MCF 10A (cell line): ENCODE measurements at places on chromosomes 7 and 10.

DNA sequence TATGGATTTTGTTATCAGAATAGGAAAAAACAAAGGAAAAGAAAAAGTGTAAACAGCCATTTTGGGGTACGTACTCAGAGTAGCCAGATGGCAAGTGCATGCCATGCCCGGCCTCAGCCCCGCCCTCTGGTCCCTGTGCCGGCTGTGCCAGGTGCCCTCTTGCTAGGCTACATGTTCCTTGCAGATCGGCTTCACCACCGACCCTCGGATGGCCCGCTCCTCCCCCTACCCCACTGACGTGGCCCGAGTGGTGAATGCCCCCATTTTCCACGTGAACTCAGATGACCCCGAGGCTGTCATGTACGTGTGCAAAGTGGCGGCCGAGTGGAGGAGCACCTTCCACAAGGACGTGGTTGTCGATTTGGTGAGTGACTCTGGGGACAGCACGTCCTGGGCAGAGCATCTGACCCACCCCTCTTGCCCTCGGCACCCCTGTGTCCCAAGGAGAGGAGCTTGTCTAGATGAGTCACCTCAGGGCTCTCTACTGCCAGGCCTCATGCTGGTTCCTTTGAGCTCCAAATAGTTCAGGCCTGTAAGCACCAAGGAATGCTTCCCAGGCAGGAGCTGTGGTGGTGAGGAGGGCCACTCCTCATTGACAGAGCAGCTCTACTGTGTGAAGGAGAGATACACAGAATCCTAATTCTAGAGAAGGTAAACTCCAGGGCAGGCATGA lies 54.9 kb upstream of the ZMIZ2 start:
- peak overlapping the region; percentile 92 for H3K27ac ChIP-seq
- DNase-seq, result peak; percentile 63
- H3K36me3 ChIP-seq, result peaks cover 94% of the 10 kb centered on the region
- H3K4me1 ChIP-seq, result peaks cover 8% of the 10 kb centered on the region
- H3K27me3 ChIP-seq, result no peaks in the 10 kb centered on the region

- H3K36me3 ChIP-seq, result peaks cover 7% of the 10 kb centered on the region
- H3K4me1 ChIP-seq, result peaks cover 15% of the 10 kb centered on the region
- H3K27ac ChIP-seq, result no peak overlapping the region
- no peaks in the 10 kb centered on the region for H3K27me3 ChIP-seq
- peak; percentile 49 for DNase-seq
- H3K4me3 ChIP-seq, result no peak overlapping the region
Measured at GRCh38 chr7:40700653-40701421, 566.0 kb downstream of the SUGCT start.

DNA sequence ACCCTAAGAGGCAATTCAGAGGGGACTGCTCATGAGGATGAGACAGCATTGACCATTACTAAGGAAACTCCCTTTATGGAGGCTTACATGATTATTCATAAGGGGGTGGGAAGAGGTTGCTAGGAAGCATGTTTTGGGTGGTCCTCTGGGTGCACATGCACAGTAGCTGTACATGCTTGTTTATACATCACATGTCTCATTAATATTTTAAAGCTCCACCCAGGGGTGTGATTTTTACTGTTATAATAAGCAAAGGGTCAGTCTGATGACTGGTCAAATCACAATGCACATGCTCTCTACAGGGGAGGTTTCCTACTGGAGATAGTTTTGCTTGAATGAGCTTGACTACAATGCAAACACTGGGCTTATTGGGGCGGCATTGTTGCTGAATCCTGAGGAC lies 23.8 kb upstream of the PPP1R9A start:
- no peak for DNase-seq
- H3K27ac ChIP-seq, result no peak overlapping the region
- H3K4me1 ChIP-seq, result peaks cover 6% of the 10 kb centered on the region
- H3K4me3 ChIP-seq, result no peak overlapping the region

- H3K27me3 ChIP-seq, result no peaks in the 10 kb centered on the region
- H3K27ac ChIP-seq, result no peak overlapping the region
- no peak for DNase-seq
- no peaks in the 10 kb centered on the region for H3K4me1 ChIP-seq
- H3K36me3 ChIP-seq, result no peaks in the 10 kb centered on the region
Measured at GRCh38 chr7:33458581-33458980, 329.2 kb downstream of the BBS9 start.

DNA sequence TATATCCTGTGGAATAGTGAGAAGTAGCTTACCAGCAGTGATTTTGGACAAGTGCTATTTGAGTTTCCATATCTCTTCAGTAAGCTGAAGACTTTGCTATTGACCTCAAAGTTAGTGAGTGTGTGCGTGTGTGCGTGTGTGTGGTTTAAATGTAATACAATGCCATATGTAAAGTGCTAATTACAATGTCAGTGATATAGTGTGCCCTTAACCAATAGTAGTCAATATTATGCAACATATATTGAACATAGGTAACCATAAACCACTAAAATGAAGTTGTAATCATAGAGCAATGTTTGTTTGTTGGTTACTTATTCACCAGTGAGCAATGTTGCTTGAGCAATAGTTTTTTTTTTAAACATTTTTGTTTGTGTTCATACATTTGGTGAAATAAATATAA lies 309.4 kb downstream of the NXPH1 start:
- H3K4me3 ChIP-seq, result no peak overlapping the region
- H3K4me1 ChIP-seq, result no peaks in the 10 kb centered on the region

DNA sequence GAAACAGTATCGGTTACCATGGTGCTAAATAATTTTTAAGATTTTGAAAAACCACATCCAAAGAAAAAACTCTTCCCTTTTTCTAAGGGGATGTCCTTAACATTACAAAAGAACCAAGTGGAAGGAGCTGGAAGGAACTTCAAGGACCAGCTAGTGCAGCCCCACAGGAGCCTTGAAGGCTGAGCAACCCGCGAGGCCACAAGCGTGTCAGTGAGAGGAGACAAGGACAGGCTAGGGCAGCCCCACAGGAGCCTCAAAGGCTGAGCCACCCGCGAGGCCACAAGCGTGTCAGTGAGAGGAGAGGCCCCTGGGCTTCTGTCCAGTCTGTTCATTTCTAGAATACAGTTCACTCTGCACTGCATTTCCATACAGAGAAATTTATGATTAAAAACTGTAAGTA lies 80.1 kb upstream of the ATP6V0A4 start:
- no peak overlapping the region for H3K4me3 ChIP-seq
- H3K27me3 ChIP-seq, result no peaks in the 10 kb centered on the region
- H3K27ac ChIP-seq, result no peak overlapping the region
- H3K36me3 ChIP-seq, result peaks cover 9% of the 10 kb centered on the region

GRCh38 chr10:95651346-95652060 lies 5.0 kb downstream of the ALDH18A1 start:
- H3K4me1 ChIP-seq, result peaks cover 7% of the 10 kb centered on the region
- peaks cover 66% of the 10 kb centered on the region for H3K36me3 ChIP-seq
- no peaks in the 10 kb centered on the region for H3K27me3 ChIP-seq
- H3K27ac ChIP-seq, result no peak overlapping the region

GRCh38 chr7:139776486-139777132 lies 1.2 kb downstream of the HIPK2 start:
- H3K4me3 ChIP-seq, result peak overlapping the region; percentile 96
- H3K27ac ChIP-seq, result peak overlapping the region; percentile 98
- DNase-seq, result peak; percentile 42
- H3K36me3 ChIP-seq, result peaks cover 27% of the 10 kb centered on the region
- peaks cover 49% of the 10 kb centered on the region for H3K4me1 ChIP-seq

- no peaks in the 10 kb centered on the region for H3K27me3 ChIP-seq
- no peak overlapping the region for H3K4me3 ChIP-seq
- peak overlapping the region; percentile 64 for H3K27ac ChIP-seq
Measured at GRCh38 chr7:46178661-46179060, 257.6 kb upstream of the IGFBP3 start.

DNA sequence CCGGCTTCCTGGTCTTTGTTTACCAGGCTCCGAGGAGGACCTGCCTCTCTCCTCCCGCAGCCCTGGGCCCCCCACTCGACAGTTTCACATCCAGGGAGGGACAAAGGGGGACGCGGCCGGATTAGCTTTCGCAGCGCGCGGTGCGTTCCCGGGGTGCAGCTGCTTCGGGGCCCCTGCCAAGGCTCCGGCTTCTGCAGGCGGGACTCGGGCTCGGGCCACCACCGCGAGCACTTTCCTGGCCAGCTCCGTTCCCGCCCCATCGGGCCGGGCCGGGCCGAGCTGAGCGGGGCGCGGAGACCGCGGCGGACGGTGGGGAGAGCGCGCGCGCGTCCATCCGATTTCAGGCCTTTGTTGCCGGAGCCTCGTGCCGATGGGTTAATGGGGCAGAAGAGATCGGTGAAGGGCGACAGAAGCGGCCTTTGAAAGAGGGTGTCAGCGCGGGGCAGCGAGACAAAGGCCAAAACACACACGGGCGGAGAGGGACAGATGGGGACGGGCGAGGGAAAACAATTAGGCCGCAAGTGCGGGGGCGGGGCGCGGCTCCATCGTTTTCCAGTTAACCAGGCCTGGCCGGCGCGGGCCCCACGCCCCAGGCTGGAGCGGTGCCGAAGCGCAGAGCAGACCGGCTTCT lies 8.5 kb upstream of the UNCX start:
- H3K4me3 ChIP-seq, result no peak overlapping the region
- H3K36me3 ChIP-seq, result no peaks in the 10 kb centered on the region
- no peak for DNase-seq
- no peak overlapping the region for H3K27ac ChIP-seq

GRCh38 chr7:8601121-8601520 lies 167.7 kb downstream of the NXPH1 start:
- H3K27me3 ChIP-seq, result peaks cover 52% of the 10 kb centered on the region
- no peaks in the 10 kb centered on the region for H3K36me3 ChIP-seq
- no peak for DNase-seq
- no peak overlapping the region for H3K4me3 ChIP-seq
- no peak overlapping the region for H3K27ac ChIP-seq

- peaks cover 17% of the 10 kb centered on the region for H3K27me3 ChIP-seq
- DNase-seq, result no peak
- H3K36me3 ChIP-seq, result no peaks in the 10 kb centered on the region
- H3K4me3 ChIP-seq, result no peak overlapping the region
- H3K4me1 ChIP-seq, result peaks cover 6% of the 10 kb centered on the region
- H3K27ac ChIP-seq, result no peak overlapping the region
Measured at GRCh38 chr10:120403109-120403508, 53.9 kb upstream of the PLPP4 start.

GRCh38 chr10:61943674-61944378 lies 42.3 kb downstream of the ARID5B start:
- peaks cover 19% of the 10 kb centered on the region for H3K4me1 ChIP-seq
- peak overlapping the region; percentile 68 for H3K4me3 ChIP-seq
- H3K27ac ChIP-seq, result peak overlapping the region; percentile 97
- H3K36me3 ChIP-seq, result no peaks in the 10 kb centered on the region

DNA sequence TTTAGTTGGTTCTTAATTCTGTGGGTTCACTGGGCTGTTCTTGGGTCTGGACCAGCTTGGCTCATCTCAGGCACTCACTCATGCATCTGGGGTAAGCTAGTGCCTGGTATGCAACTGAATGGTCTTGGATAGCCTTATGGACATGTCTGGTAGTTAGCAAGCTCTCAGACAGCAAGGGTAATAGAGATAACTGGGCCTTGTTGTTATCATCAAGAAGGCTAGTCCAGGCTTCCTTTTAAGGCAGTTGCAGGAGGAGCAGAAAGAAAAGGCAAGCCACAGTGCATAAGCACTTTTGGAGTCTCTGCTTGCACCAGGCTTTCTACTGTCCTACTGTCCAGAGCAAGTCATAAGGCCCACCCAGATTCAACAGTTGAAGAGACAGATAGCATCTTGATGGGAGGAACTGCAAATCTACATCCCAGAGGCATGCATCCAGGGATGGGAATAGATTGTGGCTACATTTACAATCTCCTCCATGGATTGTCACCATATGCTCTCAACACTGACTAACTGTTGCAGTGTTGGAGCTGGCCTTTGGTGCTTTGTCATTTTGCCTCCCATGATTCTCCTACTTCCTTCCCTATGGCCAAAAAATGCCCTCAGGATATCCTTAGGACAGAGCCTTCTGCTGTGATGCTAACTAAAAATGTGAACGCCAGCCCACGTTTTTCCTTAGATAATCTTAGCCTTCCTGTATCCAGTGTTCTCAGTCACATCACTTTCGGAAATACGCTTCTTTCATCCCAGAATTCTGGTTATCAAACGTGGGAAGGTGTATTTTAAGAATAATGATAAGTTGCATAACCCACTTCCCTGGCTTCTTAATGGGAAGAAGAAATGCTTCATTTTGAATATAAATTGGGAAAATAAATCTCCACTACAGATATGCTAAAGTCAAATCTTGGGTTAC lies 3.6 kb downstream of the GIMAP4 start:
- H3K4me1 ChIP-seq, result no peaks in the 10 kb centered on the region
- H3K27me3 ChIP-seq, result no peaks in the 10 kb centered on the region
- H3K4me3 ChIP-seq, result no peak overlapping the region
- DNase-seq, result no peak
- H3K27ac ChIP-seq, result no peak overlapping the region
- H3K36me3 ChIP-seq, result peaks cover 6% of the 10 kb centered on the region

GRCh38 chr10:121484401-121484800 lies 113.8 kb downstream of the FGFR2 start:
- no peak overlapping the region for H3K4me3 ChIP-seq
- DNase-seq, result no peak
- no peaks in the 10 kb centered on the region for H3K4me1 ChIP-seq
- H3K36me3 ChIP-seq, result no peaks in the 10 kb centered on the region
- no peaks in the 10 kb centered on the region for H3K27me3 ChIP-seq
- no peak overlapping the region for H3K27ac ChIP-seq

DNA sequence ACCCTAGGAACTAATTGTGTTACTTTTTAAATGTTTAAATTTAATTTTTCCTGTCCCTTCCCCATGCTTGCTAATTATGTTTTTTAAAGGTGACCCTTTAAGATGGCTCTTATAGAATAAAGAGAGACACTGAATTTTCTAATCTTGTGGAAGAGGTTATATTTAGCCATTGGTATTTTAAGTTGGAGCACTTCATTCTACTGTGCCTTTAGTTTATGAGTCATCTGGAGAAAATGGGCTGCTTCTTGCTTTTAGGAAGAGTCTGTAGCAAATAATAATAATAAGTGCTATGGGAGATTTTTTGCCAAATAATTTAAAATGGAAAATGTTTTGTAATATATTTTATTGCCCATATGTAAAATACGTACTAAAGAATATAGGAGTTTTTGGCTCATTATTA lies 139.7 kb downstream of the ADK start:
- peak overlapping the region; percentile 72 for H3K27ac ChIP-seq
- H3K4me1 ChIP-seq, result peaks cover 27% of the 10 kb centered on the region
- H3K36me3 ChIP-seq, result peaks cover 6% of the 10 kb centered on the region
- H3K4me3 ChIP-seq, result no peak overlapping the region
- DNase-seq, result peak; percentile 33

DNA sequence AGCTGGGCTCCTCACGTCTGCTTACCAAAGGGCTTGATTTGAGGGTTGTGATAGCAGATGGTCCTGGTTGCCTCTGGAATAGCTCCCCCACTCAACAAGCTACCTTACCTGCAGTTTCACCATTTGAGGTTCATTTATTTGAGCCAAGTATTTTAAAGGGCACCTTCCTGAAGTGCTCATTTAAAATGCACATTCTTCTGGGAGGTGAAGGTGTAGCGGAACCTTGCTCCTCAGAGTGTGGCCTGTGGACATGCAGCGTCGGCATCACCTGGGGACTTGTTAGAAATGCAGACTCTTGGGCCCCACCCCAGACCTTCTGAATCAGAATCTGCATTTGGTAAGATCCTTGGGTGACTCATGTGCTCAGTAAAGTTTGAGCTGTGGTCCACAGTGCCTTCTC lies 2.3 kb downstream of the CDH23 start:
- peaks cover 59% of the 10 kb centered on the region for H3K27me3 ChIP-seq
- no peaks in the 10 kb centered on the region for H3K36me3 ChIP-seq
- H3K27ac ChIP-seq, result no peak overlapping the region
- H3K4me3 ChIP-seq, result no peak overlapping the region
- peak; percentile 8 for DNase-seq
- H3K4me1 ChIP-seq, result no peaks in the 10 kb centered on the region
